Glomerular endothelial cell (primary cell): ENCODE measurements at places on chromosomes 11 and 22. TPM values are rescaled to one million over a fixed set of nuclear protein-coding genes. Genes with fewer than 3 reads are reported as not detected.

- DNase-seq: no peak
These were observed 104.0 kb downstream of the MSANTD4 start for GRCh38 chr11:105918039-105918438.

GRCh38 chr11:109236188-109236587, 185.8 kb upstream of the C11orf87 start:
- no peak for DNase-seq

DNA sequence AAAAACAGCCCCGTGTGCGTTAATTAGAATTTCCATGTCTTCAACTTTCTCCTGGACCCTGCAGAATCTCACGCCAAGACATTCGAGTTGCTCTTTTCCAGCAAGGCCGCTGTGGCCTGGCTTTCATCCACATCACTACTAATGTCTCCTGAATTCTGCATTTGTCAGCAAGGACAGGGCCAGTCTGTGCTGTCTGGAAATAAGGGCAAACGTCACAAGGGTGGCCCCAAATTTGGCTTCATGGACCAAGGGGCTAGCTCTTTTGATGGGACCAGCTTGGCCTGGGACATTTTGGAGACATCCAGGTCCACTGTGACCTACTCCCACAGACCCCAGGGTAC, 33.4 kb downstream of the KCNQ1OT1 start:
- DNase-seq: no peak

- no peak for DNase-seq
These were observed 1.6 kb downstream of the FADS1 start for GRCh38 chr11:61814958-61815789.

DNA sequence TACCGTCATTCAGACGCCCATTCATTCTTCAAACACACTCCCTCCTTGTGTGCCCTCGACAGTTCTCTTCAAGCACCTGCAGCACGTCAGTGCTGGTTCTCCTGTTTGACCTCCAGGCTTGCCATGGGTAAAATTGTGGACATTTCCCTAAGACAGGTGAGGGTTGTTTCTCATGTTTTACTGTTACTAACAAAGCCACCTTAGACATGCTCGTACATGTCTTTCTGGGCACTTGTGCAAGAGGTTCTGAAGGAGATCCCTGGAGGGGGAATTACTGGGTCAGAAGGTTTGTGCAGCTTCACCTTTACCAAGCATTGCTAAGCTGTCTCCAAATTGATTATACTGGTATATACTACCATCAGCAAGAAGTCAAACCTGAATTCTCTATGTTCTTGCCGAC, 189.7 kb upstream of the TMEM45B start:
- DNase-seq: no peak

- DNase-seq: no peak
These were observed 97.5 kb upstream of the CD82 start for GRCh38 chr11:44467931-44468330.

ART1 gene
- not detected in 2 replicates for total RNA-seq

DNA sequence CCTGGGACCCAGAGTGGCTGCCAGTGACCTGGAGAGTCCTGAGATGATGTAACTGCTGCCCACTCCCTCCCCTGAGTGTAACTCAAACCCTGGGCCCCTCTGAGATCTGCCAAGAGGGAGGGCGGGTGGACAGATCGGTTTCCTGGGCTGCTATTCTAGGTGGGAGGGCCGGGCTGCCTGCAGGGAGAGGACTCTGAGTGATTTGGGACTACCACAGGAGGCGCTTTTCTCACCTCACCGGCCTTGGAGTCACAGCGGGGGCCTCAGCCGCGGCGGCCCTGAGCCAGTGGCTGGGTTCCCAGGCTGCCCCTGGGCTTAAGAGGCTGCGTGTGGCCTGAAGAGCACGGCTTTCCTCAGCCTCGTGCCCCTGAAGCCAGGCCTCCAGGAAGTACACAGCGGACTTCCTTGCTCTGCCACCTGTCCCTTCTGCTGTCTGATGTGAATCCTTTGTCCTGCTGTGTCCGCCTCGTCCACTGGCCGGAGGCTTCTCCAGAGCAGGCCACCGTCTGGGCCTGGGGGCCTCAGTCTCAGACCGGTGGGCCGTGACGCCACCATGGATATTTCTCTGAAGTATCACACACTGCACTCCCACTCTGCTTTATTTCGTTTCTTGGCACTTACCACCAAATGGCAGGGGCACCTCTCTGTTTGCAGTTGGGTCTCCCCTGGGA, 11.5 kb downstream of the RELT start:
- no peak for DNase-seq

GRCh38 chr11:93537767-93538261, 5.4 kb downstream of the SMCO4 start:
- no peak for DNase-seq

DNA sequence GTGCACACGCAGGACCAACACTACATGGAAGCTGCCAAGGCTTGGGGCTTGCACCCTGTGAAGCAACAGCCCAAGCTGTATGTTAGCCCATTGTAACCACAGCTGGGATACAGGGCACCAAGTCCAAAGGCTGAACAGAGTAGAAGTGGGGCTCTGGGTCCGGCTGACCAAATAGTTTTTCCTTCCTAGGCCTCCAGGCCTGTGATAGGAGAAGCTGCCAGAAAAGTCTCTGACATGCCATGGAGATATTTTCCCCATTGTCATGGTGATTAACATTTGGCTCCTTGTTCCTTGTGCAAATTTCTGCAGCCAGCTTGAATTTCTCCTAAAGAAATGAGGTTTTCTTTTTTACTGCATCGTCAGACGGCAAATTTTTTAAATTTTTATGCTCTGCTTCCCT, 941.2 kb downstream of the FAM181B start:
- no peak for DNase-seq

GRCh38 chr11:68038226-68038717, 553 bp upstream of the TCIRG1 start:
- DNase-seq: no peak

- no peak for DNase-seq
These were observed 264.0 kb upstream of the CCDC90B start for GRCh38 chr11:83549984-83550667.

- no peak for DNase-seq
These were observed 5.1 kb downstream of the TRIM22 start for GRCh38 chr11:5694642-5695041.

- DNase-seq: no peak
These were observed 16.3 kb upstream of the RASL10A start for GRCh38 chr22:29331658-29332300.

DNA sequence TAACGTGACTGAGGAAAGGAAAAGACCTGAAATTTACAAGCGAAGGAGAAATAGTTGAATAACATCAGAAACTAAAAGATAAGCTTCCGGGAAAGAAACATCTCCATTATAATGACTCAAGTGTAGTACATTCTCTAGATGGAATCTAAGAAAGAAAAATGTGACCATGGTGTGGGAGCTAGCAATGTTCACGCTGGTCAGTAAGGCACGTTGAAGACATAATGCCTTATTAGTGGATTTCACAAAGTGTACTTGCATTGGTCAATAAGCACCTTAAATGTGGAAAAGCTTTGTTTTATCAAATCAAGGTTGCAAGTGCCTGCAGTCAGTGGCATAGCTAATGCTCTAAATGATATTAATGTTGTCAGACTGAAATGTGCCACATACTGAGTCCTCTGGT, 2.8 kb upstream of the LARGE1 start:
- no peak for DNase-seq

DNA sequence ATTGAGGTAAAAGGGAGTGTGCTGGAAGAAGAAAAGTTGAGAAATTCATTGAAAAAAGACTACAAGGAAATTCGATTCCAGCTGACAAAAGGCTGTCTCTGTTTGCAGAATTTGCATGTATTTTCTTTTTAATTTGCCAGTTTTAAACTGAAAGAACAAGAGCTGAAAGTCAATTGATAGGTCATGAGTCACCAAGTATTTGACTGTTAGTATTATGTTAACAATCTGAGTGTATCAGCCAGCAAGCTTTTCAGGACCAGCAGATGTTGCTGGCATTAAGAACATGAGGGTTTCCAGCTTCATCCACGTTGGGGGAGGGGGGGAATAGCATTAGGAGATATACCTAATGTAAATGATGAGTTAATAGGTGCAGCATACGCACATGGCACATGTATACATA, 726.7 kb downstream of the METTL15 start:
- DNase-seq: no peak

GRCh38 chr11:76783896-76784813, 999 bp downstream of the TSKU start:
- DNase-seq: no peak

HBG1 gene
- total RNA-seq: not detected in 2 replicates

KLHL22 gene
- total RNA-seq: 16.1 and 25.7 TPM in 2 replicates

TMEM151A gene
- 0.05 and 0.58 TPM in 2 replicates for total RNA-seq

FGF3 gene
- total RNA-seq: not detected in 2 replicates

GRCh38 chr11:118857385-118857784, 26.3 kb upstream of the CXCR5 start:
- no peak for DNase-seq

DNA sequence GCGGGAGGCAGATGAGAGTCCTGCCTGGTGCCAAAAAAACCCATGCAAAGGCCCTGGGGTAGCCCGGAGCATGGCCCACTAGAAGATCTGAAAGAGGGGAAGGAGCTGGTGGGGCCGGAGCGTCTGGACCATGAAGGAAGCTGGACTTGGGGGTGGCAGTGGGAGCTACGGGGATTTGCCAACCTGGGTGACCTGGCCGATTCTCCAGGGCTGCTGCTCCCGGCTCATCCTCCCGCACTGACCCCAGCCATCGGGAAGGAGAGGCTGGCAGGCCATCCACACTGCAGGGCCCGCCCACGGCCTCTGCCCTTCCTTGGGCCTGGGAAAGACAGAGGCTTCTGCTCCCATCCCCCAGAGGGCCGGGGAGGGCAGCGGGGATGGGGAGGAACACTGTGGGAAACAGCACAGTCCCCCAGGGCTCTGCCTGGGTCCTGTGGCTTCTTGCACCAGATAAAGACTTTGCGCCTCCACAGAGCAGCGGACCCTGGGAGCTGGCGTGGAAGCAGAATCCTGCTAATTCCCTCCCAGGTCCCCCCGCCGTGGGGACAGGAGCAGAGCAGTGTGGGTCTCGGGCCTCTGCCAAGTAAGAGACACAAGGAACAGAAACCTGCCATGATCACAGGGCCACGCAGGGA, 87.1 kb upstream of the LINC01488 start:
- DNase-seq: no peak

- no peak for DNase-seq
These were observed 18.5 kb downstream of the DHCR7 start for GRCh38 chr11:71429701-71430100.

VSIG10L2 gene
- total RNA-seq: not detected in 2 replicates

GRCh38 chr11:69948256-69949141, 129.3 kb upstream of the FGF3 start:
- no peak for DNase-seq

DNA sequence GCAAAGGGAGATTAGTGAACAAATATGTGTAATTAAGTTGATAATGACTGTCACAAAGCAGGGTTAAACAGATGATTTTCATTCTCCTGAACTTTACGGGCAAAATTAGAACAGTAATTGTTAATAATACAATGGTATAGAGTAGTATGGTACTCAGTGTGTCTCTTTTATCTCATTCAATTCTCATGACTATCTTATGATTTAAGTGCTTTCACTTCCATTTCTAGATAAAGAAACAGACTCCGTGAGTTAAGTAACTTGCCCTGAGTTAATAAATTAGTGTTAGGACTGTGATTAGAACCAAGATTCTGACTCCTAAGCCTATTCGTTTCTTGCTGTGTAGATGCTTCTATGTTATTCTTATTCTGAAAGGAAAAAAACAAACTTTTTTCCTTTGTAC, 22.0 kb downstream of the PIH1D2 start:
- no peak for DNase-seq

GRCh38 chr22:49392247-49392646, 435.4 kb downstream of the BRD1 start:
- no peak for DNase-seq

ANO9 gene
- 1.2 and 2.0 TPM in 2 replicates for total RNA-seq

GRCh38 chr22:23233084-23233531, 52.8 kb downstream of the BCR start:
- no peak for DNase-seq

GRCh38 chr11:72983560-72983959, 158.6 kb downstream of the FCHSD2 start:
- DNase-seq: no peak

CD59 gene
- total RNA-seq: 1,194 and 2,252 TPM in 2 replicates

SUSD2 gene
- total RNA-seq: 0.19 and 0.23 TPM in 2 replicates

- no peak for DNase-seq
These were observed 36.4 kb downstream of the RAB30 start for GRCh38 chr11:83035070-83035854.

ALX4 gene
- total RNA-seq: not detected in 2 replicates

OVCH2 gene
- not detected in 2 replicates for total RNA-seq

DNA sequence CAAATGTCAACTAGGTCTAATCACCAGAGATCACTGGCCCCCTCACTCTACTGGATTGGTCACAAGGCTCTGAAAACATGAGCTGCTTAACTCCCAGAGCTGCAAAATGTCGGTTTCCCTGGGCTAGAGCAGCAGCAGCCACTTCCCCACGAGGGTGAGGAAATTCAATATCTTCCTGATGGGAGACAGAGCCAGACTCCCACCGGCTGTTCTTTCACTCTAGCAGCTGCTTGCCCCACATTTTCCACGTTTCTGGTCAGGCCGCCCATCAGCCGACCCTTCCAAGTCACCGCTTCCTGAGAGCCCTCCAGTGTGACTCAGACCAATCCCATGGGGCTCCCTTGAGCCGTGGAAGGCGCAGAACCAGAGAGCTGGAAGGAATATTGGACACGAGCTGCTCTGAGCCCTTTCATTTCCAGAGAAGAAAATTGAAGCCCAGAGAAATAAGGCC, 227.0 kb downstream of the ADAMTS15 start:
- no peak for DNase-seq

DNA sequence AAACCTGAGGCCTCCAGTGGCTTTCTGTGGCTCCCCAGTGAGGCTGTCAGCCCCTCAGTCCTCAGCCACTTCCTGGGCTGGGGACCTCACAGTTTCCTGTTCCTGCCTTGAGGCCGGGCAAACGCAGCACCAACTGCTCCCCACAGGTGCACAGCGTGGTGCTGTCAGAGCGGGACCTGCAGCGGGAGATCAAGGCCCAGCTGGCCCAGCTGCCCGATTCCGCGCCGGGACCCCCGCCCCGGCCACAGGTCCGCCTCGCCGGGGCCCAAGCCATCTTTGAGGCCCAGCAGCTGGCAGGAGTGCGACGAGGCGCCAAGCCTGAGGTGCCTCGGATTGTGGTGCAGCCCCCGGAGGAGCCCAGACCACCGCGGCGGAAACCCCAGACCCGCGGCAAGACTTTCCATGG, 5.4 kb downstream of the TBC1D10C start:
- DNase-seq: no peak

PUS3 gene
- 7.5 and 11.4 TPM in 2 replicates for total RNA-seq

VSTM5 gene
- total RNA-seq: 0.15 TPM in 1 of 2 replicates, not detected in the other

GRCh38 chr11:96817482-96818399, 427.9 kb downstream of the JRKL start:
- no peak for DNase-seq
